ENCODE measurements at places on chromosomes 5 and 9.

- no peak for DNase-seq
Observed at GRCh38 chr5:173018358-173018757, 34.8 kb downstream of the ATP6V0E1 start.

- no peak for DNase-seq
Observed at GRCh38 chr5:179287071-179287470, 58.2 kb downstream of the ADAMTS2 start.

DNA sequence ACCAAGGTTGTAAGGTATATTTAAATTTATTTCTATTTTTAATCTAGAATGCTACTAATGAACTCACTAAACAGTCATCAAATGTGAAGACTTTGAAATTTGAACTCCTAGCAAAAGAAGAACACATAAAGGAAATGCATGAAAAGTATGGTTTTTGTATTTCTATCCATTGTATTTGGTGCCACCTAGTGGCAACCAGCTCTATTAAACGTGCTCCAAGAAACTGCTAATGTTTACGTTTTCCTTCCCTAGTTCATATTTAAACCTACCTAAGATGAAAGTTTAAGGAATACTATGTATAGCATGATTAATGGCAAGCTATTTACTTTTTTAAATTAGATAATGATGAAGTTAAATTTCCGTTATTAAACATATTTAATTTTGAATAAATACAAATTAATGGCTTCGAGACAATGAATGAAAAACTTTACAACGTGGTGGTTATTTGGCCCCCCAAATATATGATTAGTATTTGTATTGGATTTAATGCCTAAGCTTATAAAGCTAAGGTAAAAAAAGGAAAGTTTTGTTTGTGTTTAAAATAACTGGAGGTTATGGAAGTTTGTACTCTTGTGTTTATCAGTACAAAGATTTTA lies 115.9 kb upstream of the SH3GL2 start:
- no peak for DNase-seq

DNA sequence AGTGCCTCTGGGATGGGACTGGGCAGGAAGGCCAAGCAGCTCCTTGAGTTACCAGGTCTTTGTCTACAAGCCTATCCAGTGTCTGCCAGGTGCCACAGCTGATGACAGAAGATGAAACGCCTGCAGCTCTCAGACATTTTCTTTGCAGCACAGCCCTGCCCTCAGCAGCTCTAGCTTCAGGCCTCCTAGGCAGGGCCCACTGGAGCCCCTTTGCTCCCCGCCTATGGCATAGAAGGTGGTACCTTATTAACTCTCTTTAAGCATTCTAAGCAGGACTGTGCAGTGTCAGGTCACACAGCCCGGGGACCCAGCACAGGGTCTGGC lies 1.3 kb upstream of the SKP1 start:
- no peak for DNase-seq

GRCh38 chr9:95089257-95090022 lies 228.1 kb downstream of the FANCC start:
- no peak for DNase-seq

- DNase-seq, result no peak
Observed at GRCh38 chr5:141342773-141343172, 856 bp upstream of the PCDHGA3 start.

DNA sequence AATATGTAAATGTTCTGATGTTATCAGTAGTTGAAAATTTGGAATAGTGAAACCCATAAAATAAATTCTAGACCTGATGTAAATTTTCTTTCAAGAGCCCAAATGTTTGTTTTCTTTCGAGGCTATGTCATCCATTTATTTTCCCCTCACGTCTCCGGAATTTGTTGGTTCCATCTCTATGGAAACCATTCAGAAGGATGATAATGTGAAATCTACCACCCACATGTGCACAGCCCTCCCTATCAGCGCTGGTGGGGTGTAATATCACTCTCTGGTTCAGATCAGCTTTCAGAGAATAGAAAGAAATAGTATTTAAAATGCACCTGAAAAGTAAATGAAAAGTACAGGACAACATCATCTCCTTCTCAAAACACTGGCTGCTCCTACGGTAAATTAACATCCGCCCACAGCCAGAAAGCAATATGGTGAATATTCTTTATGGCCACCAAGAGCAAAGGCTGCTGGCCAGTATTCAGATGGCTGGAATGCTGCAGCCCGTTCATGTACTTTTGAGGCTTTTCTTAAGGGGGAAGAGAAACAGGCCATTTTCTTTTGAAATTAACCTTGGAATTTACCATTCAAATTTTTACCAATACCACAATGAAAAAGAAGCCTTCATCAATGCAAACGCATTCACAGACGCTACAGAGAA lies 28.5 kb downstream of the GLDC start:
- no peak for DNase-seq

DNA sequence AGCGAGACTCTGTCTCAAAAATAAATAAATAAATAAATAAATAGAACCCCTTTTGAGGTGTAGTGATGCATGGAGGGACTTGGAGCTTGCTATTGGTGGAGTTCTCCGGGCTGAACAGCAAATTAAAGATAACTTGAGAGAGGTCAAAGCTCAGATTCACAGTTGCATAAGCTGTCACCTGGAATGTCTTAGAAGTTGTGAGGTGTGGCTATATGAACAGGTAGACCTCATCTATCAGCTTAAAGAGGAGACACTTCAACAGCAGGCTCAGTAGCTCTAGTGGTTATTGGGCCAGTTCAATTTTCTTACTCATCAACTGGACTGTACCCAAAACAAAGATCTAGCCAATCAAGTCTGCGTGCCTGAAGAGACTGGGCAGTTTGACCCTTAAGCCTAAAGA lies 11.7 kb upstream of the STING1 start:
- no peak for DNase-seq

GRCh38 chr5:177454397-177455035 lies 7.9 kb downstream of the PRR7 start:
- peak; percentile 89 for DNase-seq

DNA sequence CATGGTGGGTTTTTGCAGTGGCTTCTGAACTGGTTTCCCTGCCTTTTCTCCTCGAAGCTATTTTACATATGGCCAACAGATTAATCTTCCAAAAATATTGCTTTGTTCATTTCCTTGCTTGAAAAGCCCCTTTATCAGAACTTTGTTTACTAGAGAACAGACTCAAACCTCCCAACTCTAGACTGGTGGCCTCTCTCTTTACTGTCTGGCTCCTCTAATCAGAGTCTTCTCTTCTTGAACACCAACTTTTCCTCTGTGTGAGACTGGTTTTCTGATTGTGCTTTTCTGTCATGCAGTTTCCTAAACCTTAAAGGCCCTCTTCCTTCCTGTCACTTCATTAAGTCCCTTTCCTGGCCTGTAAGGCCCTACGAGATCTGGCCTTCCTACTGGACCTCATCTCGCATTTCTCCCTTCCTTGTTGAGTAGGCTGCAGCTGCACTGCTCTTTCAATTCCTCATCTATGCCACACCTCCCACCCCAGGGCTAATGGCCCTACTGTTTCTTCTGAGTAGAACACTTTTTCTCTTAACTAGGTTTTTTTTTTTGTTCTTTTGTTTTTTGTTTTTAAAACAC lies 5.7 kb downstream of the C9orf43 start:
- DNase-seq, result no peak

- no peak for DNase-seq
Observed at GRCh38 chr9:117551171-117551570, 136.3 kb upstream of the ASTN2 start.

GRCh38 chr5:92207151-92207550 lies 824.0 kb upstream of the ARRDC3 start:
- no peak for DNase-seq

- DNase-seq, result no peak
Observed at GRCh38 chr5:99379187-99379586, 450.4 kb upstream of the CHD1 start.

DNA sequence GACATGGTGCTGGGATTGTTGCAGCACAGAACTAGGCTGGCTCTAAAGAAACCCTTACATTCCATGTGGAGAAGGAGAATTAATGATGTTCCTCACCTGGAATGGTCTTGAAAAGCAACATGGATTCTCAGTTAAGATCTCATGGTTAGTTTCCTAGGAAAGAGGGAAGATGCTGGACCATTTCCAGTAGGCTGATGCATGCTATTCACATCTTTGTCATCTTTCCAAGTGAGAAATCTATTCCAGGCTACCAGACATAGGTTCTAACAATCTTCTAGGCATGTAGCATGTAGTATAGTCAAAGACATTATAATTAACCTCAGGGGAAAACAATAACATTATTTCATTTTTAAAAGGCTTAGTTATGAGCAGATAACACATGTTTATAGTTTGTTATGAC lies 44.3 kb downstream of the TMEM252 start:
- DNase-seq, result no peak

DNA sequence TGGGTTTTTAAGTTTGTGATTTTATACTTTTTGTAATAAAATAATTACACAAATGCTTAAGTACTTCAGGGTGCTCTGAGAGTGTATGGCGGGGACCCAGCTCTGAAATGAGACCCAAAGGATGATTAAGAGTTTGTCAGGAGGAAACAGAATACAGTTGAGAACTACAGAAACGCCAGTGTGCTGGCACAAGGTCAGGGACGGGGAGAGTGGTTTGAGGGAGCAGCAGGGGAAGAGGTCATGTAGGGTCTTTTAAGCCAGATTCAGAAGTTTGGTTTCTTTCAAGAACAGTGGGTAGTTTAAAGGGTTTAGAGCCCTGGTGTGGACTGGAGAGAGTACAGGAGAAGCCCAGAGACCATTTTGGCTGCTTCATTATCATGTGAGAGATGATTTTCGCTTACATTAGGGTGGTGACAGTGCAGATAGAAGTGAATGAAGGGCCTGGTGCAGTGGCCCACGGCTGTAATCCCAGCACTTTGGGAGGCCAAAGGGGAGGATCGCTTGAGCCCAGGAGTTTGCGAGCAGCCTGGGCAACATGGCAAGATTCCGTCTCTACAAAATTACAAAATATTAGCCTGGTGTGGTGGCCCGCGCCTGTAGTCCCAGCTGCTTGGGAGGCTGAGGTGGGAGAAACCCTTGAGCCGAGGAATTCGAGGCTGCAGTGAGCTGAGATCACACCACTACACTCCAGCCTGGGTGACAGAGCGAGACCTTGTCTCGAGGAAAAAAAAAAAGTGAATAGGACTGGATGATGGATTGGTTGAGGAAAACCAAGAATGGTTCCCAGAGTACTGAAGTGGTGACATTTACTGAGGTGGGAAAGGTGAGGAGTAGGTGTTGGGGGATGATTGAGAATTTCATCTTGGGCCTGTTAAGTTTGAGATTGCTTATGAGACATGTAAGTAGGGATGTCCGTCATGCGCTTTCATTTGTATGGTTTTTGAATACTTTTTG lies 1.4 kb upstream of the ETF1 start:
- no peak for DNase-seq

DNA sequence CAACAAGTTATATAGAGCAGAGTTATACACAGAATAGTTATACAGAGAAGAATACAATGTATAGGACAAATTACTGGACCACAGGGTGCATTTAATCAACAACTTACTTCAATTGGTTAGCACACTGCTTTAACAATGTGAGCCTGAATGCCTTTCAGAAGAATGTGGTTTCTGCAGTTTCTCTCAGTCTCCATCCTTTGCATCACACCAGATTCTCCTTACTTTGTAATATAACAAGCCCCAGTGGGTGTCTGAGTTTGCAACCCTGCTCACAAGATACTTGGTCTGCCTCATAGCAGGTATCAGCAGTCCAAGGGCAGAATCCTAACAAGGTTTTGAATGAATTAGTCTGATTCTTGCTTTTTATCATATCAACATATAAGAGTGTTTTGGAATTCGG lies 114.6 kb downstream of the GABRB2 start:
- no peak for DNase-seq

- no peak for DNase-seq
Observed at GRCh38 chr5:150641006-150641570, 628 bp downstream of the SYNPO start.

GRCh38 chr5:137233726-137234125 lies 265.4 kb downstream of the SPOCK1 start:
- DNase-seq, result no peak

Data from activated effector memory CD4-positive, alpha-beta T cell treated with Interleukin-2 at 50 U/mL for 16 hours (primary cell).